ENCODE measurements at places on chromosomes 11 and 22.

DNA sequence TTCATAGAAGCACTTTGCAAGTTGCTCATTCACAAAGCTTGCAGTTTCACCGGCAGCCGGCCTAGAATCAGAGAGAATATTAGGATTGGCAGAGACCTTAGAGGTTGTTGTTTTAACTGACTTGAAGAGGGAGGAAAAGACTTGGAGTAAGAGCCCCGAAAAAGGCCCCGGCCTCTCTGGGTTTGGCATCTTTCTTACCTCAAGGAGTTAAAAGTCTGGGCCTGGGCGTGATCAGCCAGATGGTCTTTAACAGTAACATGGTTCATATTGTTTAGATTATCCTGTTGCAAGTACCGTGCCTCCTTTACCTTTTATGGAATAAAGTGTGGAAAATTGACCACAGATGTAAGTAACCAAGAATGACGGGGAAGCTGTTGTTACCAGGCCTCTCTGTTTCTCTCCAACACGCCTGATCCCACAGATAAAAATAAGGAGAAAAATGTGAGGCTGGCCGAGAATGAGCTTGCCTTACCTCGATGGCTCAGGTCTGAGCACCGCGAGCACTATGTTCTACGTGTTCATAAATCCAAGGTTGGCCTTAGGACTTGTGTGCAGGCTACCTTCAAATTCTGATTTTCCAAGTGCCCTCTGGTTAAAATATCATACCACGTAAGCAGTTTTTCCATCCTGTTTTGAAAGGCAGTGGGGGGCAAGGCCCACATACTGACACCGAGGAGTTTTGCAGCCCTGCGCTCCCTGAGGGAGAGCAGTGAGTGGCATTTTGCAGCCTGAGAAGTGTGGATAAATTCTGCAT is 56.4 kb downstream of the PARVA start:
- DNase-seq, result peak; percentile 77

DNA sequence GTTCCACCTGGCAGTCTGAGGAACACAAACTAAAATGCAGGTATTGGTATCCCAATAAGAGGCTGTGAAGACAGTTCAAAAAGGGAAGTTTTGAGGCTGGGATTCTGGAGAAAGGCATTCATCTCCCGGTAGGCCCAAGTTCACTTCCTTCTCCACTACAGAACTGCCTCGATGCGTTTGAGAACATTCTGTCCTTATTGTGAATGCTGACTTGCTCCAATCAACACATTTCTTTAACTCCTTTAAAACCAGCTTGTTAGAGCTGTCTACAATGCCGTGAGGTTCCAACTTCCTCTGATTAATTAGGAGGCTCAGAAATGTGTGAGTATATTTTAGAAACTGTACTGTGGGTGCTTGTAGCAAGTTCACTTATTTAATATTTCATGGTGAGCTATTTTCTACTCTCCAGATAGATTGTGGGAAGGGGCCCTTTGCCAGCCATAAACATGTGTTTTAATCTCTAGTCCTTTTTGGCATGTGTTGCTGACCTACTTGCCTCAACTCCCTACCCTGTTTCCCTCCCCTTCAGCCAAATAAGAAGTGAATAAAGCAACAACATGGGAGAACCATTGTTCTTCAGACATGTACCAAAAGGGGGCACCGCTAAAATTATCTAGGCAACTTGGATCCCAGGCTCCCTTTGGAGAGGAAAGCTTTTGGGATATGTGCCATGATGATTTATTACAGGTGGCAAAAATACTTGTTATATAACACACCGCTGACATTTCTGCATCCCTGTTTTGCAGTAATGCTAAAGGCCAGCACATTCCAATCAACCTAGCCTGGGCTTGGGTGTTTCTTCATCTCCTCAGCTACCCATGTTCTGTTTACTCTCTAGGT is 245.6 kb downstream of the BLID start:
- no peak for DNase-seq

GRCh38 chr22:35564975-35565867 is 24.6 kb downstream of the RASD2 start:
- no peak for DNase-seq

DNA sequence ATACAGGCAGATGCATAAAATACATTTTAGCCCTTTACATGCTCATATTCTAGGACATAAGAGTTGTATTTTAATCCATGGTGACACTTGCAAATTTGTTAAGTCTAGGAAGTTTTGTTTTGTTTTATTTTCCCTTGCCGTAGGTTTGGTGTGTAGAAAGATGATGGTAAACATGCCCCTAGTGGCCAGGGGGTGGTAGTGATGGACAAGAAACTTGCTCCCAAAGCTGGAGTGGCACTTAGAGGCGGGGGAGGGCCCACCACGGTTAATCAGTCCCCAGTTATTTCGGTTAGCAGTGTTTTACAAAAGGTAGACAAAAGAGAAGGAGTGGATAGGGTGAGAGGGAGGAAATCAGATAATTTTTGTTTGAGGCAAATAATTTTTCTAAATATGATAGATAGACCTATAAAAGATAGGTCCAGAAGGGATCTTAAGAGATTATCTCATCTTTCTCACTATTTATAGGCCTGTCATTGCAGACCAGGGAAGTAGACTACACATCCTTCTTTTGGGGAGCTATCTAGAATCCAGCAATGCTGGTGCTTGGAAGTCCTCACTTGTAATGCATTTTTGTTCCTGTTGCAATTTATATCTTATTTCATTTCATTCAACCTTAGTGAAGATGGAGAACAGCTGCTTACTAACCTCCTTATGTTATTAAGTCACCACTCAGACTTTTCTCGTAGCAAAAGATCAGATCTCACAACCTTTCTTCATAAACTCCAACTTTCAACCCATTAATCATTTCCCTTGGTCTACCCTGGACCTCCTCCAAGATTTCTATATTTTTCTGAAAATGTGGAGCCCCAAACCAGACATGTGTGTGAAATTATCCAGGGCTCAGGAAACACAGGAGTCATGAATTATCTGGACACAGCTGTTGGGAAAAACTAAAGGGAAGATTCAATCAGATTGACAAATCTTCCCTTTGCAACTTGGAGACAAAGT is 5.9 kb upstream of the BDNF start:
- no peak for DNase-seq

DNA sequence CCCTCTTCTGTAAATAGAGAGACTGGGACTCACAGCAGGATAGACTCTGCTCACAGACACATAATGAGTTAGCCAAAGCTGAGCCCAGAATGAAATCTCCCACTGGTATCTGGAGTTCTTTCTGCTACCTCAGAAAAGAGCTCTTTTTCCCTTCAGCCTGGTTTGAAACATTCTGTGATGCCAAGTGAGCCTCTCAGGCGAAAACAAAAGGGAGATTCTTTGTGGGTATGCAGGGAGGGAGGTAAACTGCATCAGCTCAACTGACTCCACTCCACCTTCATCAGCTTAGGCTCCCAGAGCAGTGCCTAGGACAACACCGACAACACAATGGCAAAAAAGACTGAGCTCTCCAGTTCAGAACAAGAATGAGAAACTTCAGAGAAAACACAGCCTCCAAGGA is 55.1 kb upstream of the SCUBE2 start:
- no peak for DNase-seq

- DNase-seq, result no peak
Observed at GRCh38 chr11:105577641-105578040, 32.2 kb upstream of the GRIA4 start.

GRCh38 chr22:36457688-36458450 is 23.6 kb downstream of the TXN2 start:
- DNase-seq, result no peak

DNA sequence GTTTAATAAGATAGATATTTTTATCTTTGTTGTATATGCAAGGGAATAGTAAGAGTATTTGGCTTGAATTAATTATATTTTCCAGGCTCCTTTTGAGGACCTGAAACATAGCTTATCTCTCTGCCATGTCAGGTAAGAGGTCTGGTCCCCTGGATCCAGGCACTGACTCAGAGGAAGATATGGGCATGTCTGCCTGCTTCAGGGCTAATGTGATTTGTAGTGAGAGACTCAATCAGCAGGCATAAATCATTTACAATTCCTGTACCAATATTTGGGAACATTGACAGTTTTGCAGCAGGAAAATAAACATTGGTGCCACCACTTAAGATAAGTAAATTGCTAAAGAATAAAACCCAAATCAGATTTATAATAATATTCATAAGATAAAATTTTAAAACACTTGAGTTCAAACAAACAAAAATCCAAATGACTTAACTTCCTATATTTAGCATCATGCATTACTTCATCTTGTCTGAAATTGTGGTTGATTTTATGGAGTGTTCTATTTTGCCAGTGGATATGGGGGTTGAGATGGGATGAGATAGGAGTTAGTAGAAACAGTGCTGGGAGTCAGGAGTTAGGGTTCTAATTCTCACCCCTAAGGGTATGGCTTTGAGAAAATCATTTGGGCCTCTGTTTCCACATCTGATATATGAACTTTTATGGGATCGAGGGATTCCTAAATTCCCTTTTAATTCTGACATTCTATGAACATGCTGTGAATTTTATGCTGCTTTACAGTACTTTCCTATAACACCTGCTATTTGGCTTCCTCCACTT is 5.1 kb upstream of the CALCA start:
- DNase-seq, result no peak

DNA sequence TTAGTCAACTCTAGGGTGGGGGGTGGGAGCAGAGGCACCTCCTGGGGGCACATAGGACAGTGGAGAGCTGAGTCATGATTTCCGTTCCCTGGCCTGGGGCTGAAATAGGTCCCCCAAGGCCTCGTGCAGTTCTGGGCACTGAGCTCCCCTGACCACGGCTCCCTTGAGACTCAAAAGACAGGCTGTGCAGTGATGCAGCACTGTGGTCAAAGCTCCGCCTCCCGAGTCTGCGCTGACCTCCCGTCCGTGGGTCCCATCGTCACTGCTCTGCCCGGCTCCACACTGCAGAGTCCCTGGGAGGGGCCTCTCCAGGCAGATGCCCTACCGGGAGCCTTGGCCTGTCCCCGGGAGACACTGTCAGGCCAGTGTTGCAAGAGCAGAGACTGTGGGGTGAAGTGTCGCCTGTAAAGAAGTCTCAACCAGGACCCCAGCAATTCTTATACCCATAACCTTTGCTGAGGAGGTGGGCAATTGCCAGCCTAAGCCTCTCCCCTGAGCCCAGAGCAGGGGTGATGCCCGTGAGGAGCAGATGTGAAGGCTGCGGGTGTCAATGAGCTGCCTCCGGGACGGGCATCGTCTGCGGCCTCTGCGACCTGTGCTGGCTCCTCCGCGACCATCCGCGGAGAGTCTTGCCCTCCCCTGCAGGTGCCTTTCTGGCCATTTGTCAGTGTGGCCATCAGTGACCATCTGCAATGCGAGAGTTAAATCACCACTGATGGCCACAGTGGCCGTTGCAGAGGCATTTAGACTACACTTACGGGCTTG is 877.3 kb downstream of the BRD1 start:
- no peak for DNase-seq

- no peak for DNase-seq
Observed at GRCh38 chr22:39932918-39933649, 27.1 kb upstream of the TMA7B start.

- DNase-seq, result no peak
Observed at GRCh38 chr11:118294053-118294452, 10.5 kb upstream of the CD3E start.

- no peak for DNase-seq
Observed at GRCh38 chr11:124090996-124091395, 24.3 kb upstream of the VWA5A start.

- no peak for DNase-seq
Observed at GRCh38 chr11:117820071-117820470, 4.5 kb downstream of the FXYD2 start.

DNA sequence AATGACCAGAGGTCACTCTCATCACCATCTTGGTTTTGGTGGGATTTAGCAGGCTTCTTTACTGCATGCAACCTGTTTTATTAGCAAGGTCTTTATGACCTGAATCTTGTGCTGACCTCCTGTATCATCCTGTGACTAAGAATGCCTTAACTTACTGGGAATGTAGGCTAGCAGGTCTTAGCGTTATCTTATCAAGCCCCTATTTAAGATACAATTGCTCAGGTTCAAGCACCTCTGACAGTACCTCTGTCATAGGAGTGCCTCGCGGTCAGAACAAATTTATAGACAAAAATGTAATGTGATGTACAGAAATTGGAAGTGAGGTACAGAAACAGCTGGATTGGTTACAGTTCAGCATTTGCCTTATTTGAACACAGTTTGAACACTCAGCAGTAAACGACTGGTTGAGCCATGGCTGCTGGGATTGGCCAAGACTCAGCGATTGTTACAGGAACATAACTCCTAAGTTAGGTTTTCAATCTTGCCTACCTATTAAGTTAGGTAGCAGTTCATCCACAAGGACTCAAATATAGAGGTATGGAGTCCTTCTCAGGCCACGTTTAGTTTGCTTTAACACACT is 16.1 kb upstream of the TMEM123 start:
- DNase-seq, result no peak

DNA sequence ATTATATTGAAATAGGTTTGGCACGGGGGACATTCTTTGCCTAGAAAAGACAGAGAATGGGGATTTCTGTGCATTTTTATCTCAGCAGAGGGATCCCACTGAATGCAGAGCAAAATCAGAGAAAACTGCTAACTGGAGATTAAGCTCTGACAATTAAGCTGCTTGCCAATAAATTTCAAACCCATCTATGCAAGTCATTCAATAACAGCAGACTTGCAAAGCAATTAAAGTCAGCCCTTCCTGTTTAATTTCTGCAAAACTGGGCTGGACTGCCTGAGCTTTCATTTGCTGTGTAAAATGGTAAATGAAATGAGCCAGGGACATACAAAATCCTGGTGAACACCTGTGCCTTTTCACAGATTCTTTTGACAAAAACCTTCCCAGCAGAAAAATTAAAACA is 1273.9 kb upstream of the CNTN5 start:
- no peak for DNase-seq

GRCh38 chr11:15613251-15613650 is 498.5 kb downstream of the INSC start:
- DNase-seq, result no peak

DNA sequence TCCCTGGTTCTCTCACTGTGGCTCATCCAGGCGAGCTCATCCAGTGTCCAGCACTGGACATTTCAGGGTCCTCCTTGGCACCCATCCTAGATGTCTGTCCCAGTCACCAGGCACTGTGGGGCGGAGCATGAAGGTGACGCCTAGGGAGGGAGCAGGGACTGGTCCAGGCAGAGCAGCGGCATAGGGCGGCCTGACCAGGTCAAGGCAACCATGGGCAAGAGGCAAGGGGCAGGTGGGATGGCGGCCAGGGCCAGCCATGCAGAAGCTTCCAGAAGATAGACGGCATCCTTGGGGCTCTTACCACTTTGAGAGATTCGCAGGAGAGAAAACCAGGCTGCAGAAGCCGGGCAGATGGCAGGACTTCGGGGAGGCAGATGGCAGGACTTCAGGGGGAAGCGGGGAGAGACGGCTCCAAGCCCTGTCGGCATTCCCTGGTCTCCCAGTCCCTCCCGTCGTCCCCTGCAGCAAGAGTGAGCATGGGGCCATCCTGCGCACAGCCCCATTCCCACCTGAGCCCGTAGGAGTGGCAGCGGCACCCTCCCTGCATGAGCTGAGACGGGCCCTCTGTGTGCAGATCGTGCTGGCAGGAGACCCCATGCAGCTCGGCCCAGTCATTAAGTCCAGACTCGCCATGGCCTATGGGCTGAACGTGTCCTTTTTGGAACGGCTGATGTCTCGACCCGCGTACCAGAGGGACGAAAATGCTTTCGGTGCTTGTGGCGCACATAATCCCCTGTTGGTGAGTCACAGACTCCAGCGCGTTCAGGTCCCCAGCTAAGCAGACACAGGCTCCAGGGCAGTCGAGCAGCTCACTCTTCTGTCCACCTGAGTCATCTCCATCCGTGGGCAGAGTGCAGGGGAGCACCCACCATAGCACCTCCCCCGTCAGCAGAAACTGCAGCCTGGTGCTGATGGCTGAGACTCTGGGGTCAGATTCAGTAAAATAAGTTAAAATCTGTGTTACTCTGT is 20.1 kb upstream of the PANX2 start:
- no peak for DNase-seq

- no peak for DNase-seq
Observed at GRCh38 chr11:16876837-16877236, 137.4 kb downstream of the PLEKHA7 start.

- no peak for DNase-seq
Observed at GRCh38 chr11:88474655-88475054, 137.1 kb upstream of the CTSC start.

All from AG09309 (cell line).